ENCODE measurements at places on chromosomes 13 and 19.

GRCh38 chr19:23596872-23597271 is 90.1 kb downstream of the ZNF675 start:
- H3K4me1 ChIP-seq, result no peaks in the 10 kb centered on the region
- H3K36me3 ChIP-seq, result no peaks in the 10 kb centered on the region
- H3K4me3 ChIP-seq, result no peak overlapping the region

GRCh38 chr13:44739120-44739519 is 163.0 kb upstream of the TSC22D1 start:
- no peak overlapping the region for H3K27ac ChIP-seq
- H3K4me1 ChIP-seq, result no peaks in the 10 kb centered on the region
- no peak overlapping the region for H3K4me3 ChIP-seq
- no peaks in the 10 kb centered on the region for H3K27me3 ChIP-seq
- no peaks in the 10 kb centered on the region for H3K36me3 ChIP-seq

DNA sequence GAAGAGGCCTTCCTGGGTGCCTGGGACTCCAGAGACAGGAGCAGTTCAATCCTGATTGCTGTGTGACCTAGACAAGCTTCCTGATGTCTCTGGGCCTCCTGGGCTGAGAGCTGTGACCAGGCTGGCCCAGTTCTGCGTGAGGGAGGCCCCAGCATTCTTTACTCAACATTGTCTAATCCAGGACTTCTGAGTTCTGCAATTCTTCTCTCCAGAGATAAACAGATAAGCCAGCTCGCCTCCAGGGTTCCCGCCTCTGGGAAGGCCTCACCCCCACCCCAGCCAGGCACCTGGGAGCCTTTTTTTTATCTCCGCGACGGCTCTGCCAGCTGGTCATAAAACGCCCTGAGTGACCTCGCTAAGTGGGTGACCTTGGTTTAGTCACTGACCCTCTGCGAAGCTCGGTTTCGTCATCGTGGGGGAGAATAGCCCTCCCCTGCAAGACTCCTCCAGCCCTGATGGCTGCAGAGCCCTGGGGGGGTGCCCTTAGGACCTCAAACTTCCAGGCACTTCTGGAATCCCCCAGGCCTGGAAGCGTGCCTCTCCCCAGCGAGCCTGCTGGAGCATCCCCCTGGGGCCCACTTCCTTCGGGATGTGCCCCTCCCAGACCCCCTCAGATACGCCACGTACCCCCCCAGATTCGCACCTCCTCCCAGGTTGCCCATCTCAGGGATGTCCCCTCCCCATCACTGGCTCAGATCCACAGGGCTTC is 1.9 kb downstream of the SULT2B1 start:
- no peaks in the 10 kb centered on the region for H3K36me3 ChIP-seq
- H3K27me3 ChIP-seq, result no peaks in the 10 kb centered on the region
- H3K4me1 ChIP-seq, result no peaks in the 10 kb centered on the region
- no peak overlapping the region for H3K4me3 ChIP-seq

- H3K4me1 ChIP-seq, result no peaks in the 10 kb centered on the region
- no peak overlapping the region for H3K27ac ChIP-seq
- H3K4me3 ChIP-seq, result no peak overlapping the region
Observed at GRCh38 chr19:54252243-54252642, 4.8 kb downstream of the LILRB5 start.

- no peaks in the 10 kb centered on the region for H3K36me3 ChIP-seq
- no peak for DNase-seq
- no peaks in the 10 kb centered on the region for H3K4me1 ChIP-seq
- H3K4me3 ChIP-seq, result no peak overlapping the region
Observed at GRCh38 chr19:23904406-23904805, 10.3 kb upstream of the ZNF726 start.

DNA sequence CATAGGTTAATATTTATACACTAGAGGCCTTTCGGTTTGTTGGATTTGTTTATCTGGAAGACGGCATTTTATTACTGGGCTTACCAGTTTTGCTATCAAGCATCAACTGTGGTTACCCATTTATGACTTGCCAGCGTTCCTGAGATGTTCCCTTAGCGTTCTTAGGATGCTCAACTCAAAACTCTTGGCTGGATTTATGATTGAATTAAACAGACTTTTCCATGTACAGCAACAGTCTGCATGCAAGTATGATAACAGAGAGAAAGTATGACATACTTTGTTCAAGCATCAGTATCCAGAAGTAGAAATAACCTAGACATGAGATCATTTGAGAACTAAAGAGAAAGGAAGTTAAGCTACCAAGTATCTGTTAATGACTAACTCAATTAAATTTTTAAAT is 29.9 kb upstream of the RNF113B start:
- no peak overlapping the region for H3K4me3 ChIP-seq
- no peaks in the 10 kb centered on the region for H3K4me1 ChIP-seq
- H3K27me3 ChIP-seq, result no peaks in the 10 kb centered on the region
- no peak for DNase-seq
- no peaks in the 10 kb centered on the region for H3K36me3 ChIP-seq

- H3K27ac ChIP-seq, result peak overlapping the region; percentile 69
- DNase-seq, result peak; percentile 96
- H3K4me1 ChIP-seq, result peaks cover 18% of the 10 kb centered on the region
- no peaks in the 10 kb centered on the region for H3K27me3 ChIP-seq
- no peak overlapping the region for H3K4me3 ChIP-seq
Observed at GRCh38 chr13:60165391-60166099, 1.8 kb upstream of the DIAPH3 start.

GRCh38 chr13:26541041-26541440 is 16.4 kb upstream of the WASF3 start:
- no peaks in the 10 kb centered on the region for H3K4me1 ChIP-seq
- no peaks in the 10 kb centered on the region for H3K27me3 ChIP-seq
- no peaks in the 10 kb centered on the region for H3K36me3 ChIP-seq
- H3K27ac ChIP-seq, result no peak overlapping the region
- no peak for DNase-seq

DNA sequence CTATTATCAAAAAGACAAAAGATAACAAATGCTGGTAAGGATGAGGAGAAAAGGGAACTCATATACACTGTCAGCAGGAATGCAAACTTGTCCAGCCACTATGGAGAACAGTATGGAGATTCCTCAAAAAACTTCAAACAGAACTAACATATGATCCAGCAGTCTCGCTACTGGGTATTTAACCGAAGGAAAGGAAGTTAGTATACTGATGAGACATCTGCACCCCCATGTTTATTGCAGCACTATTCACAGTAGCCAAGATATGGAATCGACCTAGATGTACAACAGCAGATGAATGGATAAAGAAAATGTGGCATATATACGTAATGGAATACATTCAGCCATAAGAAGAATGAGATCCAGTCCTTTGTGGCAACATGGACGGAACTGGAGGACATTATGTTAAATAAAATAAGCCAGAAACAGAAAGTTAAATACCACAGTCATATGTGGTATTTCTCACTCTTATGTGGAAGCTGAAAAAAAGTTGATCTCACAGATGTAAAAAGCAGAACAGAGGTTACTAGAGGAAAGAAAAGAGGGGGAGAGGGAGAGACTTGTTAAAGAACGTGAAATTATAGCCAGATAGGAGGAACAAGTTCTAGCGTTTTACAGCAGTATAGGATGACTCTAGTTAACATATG is 83.2 kb downstream of the RUBCNL start:
- no peak overlapping the region for H3K4me3 ChIP-seq
- no peaks in the 10 kb centered on the region for H3K27me3 ChIP-seq
- no peak for DNase-seq
- no peaks in the 10 kb centered on the region for H3K36me3 ChIP-seq
- no peaks in the 10 kb centered on the region for H3K4me1 ChIP-seq

GRCh38 chr13:35057858-35058257 is 115.8 kb downstream of the NBEA start:
- H3K4me3 ChIP-seq, result no peak overlapping the region
- H3K27me3 ChIP-seq, result no peaks in the 10 kb centered on the region
- no peaks in the 10 kb centered on the region for H3K36me3 ChIP-seq
- H3K27ac ChIP-seq, result no peak overlapping the region

DNA sequence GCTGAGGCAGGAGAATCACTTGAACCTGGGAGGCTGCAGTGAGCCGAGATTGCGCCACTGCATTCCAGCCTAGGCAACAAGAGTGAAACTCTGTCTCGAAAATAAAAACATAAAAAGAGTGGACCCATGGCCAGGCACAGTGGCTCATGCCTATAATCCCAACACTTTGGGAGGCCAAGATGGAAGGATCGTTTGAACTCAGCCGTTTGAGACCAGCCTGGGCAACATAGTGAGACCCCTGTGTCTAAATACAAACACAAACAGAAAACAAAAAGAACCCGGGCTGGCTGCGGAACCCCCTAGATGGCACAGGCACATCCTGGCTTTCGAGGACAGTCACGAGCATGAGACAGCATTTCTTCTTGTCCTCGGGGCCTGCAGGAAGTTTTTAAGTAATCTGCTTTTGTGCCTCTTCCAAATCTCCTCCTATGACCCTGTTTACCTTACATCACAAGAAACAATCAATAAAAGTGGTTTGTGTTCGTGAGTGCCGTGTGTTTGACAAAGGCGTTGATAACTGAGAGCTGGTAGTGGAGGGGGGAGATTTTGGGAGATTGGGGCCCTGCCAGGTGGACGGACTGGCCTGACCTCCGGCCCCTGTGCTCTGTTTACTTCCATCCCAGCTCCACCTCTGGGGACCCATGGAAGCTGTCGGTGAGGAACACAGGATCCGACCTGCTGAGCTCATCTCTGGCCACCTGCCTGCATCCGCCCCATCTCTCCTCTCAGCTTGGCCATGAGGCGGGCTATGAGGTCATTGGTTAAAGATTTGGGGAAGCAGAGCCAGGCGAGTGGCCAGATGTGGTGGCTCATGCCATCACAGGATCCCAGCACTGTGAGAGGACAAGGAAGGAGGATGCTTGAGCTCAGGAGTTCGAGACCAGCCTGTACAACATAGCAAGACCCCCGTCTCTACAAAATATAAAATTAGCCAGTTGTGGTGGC is 5.9 kb upstream of the GDF15 start:
- no peaks in the 10 kb centered on the region for H3K27me3 ChIP-seq
- peak; percentile 83 for DNase-seq
- no peak overlapping the region for H3K4me3 ChIP-seq

DNA sequence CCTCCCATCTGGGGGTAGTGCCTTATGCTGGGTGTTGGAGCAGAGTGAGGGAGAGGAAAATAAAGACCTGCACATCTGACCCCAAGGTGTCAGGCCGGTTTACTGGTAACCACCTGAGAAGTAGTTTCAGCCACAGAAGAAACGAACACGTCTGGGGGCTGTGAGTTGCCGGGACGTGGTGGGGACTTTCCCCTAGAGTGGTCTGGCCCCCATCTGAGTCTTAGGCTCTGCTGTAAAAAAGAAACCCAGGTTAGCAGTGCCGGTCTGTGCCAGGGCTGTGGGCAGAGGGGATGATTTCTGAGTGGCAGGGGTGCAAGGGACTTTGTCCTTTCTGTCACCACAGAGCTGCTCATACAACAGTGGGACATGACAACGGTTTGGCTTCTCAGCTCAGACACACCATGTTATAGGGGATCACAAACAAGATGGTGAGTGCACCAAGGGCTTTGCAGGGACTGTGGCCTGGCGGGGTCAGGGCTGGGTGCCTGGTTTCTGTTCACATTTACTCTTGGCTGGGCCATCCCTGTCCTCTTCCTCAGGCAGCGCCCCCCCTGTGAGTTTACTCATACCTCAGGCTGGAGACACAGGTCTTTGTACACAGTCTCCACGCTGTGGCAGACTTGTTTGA is 9.0 kb downstream of the GCDH start:
- no peaks in the 10 kb centered on the region for H3K27me3 ChIP-seq
- no peaks in the 10 kb centered on the region for H3K4me1 ChIP-seq
- H3K27ac ChIP-seq, result no peak overlapping the region
- H3K36me3 ChIP-seq, result peaks cover 4% of the 10 kb centered on the region
- DNase-seq, result no peak
- H3K4me3 ChIP-seq, result no peak overlapping the region

DNA sequence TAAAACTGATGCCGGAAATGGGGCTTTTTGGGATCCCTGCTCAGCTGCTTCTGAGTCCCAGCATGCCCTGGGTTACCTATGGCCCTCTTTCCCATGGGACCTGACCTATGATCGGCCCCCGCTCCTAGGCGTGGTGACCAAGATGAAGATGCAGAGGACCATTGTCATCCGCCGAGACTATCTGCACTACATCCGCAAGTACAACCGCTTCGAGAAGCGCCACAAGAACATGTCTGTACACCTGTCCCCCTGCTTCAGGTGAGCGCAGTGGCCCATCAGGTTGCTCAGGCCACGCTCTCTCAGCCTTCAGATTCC is 1.5 kb downstream of the RPS11 start:
- H3K27me3 ChIP-seq, result no peaks in the 10 kb centered on the region
- peaks cover 18% of the 10 kb centered on the region for H3K36me3 ChIP-seq
- H3K27ac ChIP-seq, result no peak overlapping the region

DNA sequence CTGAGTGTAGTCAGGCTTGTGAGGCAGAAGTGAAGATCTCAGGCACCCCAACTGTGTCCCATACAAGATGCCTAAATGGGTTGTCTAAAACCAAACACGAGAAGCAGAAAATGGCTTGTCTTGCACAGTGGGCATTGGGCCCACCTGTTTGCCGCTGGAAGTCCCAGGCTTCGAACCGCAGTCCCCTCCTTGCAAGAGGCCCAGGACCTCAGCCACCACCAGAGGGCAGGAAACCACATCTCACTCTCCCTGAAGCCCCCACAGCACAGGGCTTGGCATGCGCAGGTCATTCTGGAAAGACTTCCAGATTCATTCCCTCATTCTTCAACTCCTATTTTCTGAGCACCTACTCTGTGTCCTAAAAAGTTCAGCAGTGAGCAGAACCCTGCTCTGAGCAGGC is 973.7 kb downstream of the UQCRFS1 start:
- H3K27me3 ChIP-seq, result no peaks in the 10 kb centered on the region
- H3K27ac ChIP-seq, result no peak overlapping the region
- H3K36me3 ChIP-seq, result no peaks in the 10 kb centered on the region

DNA sequence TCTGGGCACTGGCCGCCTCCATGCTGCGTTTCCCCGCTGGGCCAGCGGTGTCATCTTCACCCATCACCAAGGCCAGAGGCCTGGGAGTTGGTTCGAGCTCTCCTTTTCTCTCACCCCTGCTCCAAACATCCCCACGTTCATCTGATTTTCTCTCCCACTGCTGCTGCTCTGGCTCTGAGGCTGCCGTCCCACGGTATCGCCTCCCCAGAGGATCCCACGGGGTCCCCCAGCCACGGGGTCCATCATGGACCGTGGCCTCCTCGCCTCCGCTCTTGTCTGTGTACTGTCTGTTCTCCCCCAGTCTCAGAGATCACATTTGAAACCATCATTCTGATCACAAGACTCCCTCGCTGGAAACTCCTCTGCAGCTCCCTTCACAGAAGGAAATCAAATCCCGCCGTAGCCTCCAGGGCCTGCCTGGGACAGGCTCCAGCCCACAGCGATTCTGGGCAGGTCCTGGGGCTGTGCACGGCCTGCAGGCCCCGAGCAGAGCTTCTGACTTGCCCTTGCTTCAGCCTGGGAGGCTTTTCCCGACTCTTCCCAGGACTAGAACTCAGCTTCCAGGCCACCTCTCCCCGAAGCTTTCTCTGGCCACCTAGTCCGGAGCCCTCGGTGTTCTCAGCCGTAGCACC is 64.2 kb downstream of the SOX1 start:
- H3K4me1 ChIP-seq, result no peaks in the 10 kb centered on the region
- DNase-seq, result no peak
- no peaks in the 10 kb centered on the region for H3K36me3 ChIP-seq
- no peak overlapping the region for H3K27ac ChIP-seq
- no peaks in the 10 kb centered on the region for H3K27me3 ChIP-seq

- no peak overlapping the region for H3K4me3 ChIP-seq
- DNase-seq, result no peak
Observed at GRCh38 chr13:48790966-48791365, 137.2 kb downstream of the CYSLTR2 start.

- no peak overlapping the region for H3K27ac ChIP-seq
- H3K36me3 ChIP-seq, result no peaks in the 10 kb centered on the region
- no peaks in the 10 kb centered on the region for H3K4me1 ChIP-seq
- H3K27me3 ChIP-seq, result no peaks in the 10 kb centered on the region
- no peak overlapping the region for H3K4me3 ChIP-seq
- no peak for DNase-seq
Observed at GRCh38 chr19:33316541-33317264, 14.4 kb upstream of the CEBPA start.

All from mesendoderm (in vitro differentiated cells).